ENCODE measurements at places on chromosomes 11 and 22.

DNA sequence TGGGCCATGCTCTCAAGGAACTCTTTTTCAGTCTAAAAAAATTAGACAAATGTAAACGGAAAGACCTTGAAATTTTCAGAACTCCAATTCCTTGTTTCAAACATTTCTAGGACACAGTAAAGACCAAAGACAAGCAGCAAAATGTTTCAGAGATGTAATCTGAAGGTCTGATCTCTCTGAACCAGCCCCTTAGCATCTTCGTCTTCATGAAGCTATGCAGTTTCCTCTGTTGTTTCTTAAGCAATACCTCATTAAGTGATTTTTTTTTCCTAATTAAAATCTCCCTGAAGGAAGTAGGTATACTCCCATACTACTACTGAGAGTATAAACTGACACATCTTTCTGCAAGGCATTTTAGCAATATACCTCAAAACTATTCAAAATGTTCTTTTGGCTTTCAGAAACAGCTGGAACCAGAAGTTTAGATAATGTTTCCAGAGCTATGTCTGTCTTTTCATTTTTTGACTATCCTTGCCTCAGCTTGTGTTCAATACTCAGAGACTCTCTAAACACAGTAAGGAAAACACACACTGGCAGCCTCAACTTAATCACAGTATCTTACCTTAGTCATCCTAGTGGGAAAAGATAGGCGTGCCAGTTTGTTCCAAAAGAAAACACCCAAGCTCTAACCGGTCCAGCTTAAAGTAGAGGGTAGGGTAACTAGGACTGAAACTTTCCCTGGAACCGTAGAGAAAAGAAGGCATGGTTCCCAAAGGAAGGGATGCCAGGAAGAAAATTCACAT is 25.1 kb downstream of the SBF2 start:
- no peak for DNase-seq

DNA sequence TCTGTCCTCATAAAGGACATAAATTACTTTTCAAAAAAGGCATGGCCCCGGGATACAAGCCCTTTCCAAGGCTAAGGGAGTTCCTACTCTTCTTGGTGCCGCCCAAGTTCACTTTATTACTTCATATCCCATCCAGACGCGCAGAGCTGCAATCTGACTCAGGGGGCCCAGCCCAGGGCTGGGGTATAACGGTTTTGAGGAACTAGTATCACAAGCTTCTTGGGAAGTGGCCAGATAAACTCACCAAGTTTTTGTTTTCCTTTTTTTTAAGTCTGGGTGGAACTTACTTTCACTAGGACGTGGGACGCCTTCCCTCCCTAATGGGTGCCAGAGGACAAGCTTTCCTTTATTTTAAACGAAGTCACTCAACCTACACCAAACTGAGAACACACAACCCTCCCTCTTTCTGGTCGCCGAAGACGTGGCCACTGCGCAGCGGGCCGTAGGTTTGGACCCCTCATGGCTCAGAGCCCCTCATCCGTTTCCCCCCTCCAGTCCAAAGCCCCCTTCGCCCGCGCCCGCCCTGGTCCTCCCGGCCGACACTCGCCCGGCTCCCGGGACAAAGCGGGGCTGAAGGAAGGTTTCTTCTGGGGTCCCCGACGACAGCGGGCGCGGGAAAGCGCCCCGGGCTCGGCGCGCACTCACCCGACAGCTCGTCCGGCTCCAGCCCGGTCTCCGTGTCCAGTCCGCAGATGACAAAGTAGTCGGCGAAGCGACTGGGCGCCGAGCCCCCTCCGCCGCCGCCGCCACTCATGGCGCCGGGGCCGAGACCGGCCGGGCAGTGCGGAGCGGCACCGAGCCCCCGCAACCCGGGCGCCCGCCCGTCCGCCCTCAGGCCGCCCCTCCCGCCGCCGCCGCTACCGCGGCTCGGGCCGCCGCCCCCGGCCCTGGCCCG is 587 bp downstream of the DENND5A start:
- DNase-seq, result no peak

GRCh38 chr11:96322775-96323641 is 20.0 kb downstream of the MAML2 start:
- DNase-seq, result no peak

- no peak for DNase-seq
Observed at GRCh38 chr11:61168800-61169199, 7.6 kb upstream of the VPS37C start.

GRCh38 chr11:105937331-105937730 is 84.7 kb downstream of the MSANTD4 start:
- DNase-seq, result no peak

DNA sequence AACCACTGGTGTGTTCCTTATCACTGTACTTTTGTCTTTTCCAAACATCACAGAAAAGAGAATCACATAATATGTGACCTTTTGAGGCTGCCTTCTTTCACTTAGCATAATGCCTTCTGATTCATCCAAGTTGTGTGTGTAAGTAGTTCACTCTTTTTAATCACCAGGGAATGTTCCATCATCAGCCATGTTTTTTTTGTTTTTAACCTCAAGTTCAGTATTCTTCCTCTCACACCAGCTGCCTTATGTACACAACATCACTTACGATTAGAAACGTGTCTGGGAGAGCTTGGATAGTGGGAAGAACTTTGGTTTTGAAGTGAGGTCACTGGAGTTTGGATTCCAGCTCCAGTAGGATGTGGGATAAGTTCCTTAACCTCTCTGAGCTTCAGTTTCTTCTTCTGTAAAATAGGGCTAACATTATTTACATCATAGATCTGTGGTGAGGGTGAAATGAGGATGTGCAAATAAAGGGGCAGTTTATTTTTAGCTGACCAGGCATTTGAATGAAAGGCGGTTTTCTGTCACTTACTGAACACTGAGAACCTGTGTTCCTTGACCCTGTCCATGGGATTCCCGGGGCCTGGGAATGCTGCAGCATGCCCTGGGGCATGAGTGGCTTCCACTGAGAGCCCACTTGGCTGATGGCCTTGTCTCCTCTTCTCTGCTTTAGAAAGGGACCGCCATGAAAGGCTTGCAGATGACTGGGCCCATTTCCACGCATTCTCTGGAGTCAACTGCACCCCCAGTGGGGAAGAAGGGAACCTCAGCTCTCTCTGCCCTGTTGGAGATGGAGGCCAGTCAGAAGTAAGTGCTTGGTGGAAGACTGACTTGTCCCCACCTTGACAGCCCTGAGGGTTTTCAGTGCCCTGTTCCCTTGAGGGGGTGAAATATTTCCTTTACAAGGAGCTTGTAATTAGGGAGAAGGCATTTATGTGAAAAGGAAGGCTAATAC is 92.6 kb downstream of the DEPDC5 start:
- no peak for DNase-seq

DNA sequence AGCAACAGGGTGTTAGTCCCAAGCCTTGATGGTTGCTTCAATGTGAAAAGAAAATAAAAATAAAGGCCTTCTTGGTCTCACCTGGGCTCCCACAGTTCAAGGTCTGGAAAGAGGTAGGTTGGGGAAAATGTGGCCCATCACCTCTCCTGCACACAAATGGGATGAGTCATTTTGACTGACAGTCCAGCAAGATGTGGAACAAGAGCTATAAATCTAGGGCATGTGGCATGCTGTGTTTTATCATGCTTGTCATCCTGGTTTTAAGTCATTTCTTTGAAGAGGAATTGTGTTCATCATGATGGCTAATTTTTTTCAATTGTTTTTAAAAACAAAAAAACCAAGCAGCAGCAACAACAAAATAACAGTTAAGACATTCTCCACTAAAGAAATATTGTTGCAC is 503.7 kb downstream of the NTM start:
- no peak for DNase-seq

DNA sequence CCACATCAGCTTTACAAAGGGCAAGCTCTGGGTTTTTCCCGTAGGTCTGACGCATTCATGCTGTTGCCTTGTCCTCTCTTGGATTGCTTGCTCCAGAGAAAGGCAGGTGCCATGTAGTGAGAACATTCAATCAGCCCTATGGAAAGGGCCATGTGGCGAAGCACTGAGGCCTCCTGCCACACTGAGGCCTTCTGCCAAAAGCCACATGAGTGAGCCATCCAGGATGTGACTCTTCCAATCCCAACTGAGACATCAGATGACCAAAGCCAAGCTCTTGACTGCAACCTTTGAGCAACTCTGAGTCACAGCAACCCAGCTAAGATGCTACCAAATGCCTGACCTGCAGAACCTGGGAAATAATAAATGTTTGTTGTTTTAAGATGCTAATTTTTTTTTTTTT is 9.0 kb upstream of the PANX3 start:
- DNase-seq, result no peak

DNA sequence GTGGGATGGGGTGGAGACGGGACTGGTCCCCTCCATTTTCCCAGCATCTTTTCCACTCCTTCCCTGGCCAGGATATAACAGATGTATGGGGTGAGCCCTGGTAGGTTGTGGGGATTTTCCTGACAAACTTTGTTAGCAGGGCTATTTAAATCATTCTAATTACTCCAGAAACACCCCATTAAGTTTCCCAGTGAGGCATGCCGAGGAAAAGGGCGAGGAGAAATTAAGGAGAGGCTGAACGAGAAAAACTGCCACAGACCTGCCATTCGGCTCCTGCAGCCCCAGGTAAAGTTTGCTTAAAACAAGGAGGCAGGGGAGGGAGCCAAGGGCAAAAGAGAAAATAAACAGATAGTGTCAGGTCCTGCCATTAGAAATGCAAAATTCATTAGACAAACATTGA is 428.2 kb downstream of the BUD13 start:
- no peak for DNase-seq

DNA sequence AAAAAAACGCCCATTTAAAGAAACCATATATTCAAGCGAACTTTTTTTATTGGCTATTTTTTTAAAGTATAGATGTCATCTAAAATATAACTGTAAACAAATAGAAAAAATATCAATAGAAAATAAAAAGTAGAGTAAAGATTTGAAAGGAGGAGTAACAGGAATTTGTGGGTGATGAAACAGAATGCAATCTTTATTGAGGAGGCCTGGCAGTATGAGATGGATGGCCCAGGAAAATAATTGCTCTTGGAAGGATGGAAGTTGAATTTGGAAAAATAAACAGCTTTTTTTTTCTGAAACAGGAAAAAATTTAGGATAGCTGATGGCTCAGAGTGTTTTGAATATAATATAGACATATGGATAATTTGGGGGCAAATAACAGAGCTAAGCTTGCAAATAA is 219.0 kb downstream of the CASP12 start:
- DNase-seq, result no peak

DNA sequence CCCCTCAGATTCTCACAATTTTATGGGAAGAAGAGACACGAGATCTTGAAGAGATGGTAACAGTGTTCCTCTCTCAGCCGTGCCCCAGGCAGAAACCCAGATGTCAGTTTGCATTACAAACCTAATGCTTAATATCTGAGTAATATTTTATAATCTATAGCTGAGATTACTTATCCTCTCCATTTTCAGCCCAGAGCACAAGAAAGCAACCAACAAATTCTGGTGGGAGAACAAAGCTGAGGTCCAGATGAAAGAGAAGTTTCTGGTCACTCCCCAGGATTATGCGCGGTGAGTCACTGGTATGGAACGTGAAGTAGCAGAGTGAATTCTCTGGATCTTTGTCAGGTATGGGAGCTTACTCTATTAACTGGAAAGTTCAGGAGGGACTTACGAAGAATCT is 884 bp downstream of the CENATAC start:
- DNase-seq, result no peak

DNA sequence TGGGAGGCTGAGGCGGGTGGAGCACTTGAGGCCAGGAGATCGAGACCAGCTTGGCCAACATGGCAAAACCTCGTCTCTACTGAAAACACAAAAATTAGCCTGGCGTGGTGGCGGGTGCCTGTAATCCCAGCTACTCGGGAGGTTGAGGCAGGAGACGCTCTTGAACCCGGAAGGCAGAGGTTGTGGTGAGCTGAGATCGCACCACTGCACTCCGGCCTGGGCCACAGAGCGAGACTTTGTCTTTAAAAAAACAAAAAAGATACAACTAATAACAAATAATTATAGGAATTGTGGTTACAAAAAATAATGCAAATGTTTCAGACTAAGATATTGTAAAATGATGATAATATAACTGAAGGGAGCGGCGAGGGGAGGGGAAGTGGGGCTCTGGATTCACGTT is 90.3 kb upstream of the RTL6 start:
- no peak for DNase-seq

DNA sequence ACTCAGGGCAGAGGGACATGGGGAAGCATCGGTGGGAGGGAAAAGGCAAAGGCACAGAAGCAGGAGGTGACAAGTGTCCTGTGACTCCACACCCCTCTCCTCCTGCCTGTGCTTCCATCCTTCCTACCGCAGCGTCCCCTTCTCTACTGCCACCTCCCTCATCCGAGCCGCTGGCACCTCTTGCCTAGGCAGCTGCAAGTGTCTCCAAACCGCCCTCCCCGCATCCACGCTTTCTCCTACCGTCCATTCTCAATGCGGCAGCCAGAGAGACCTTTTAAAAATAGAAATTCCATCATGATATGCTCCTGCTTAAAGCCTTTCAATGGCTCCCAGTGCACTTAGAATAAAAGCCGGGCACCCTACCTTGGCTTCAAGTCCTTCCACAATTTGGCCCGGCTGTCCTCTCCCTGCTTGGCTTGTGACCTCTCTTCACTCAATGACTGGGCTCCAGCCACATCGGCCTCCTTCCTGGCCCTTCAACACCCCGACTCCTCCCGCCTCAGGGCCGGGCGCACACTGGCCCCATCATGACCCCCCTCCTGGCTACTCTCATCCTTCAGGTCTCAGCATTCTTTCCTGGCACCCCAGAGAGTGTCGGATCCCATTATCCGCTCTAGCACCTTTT is 16.5 kb downstream of the LRRC10B start:
- no peak for DNase-seq

- DNase-seq, result no peak
Observed at GRCh38 chr11:68798221-68798813, 43.4 kb downstream of the CPT1A start.

DNA sequence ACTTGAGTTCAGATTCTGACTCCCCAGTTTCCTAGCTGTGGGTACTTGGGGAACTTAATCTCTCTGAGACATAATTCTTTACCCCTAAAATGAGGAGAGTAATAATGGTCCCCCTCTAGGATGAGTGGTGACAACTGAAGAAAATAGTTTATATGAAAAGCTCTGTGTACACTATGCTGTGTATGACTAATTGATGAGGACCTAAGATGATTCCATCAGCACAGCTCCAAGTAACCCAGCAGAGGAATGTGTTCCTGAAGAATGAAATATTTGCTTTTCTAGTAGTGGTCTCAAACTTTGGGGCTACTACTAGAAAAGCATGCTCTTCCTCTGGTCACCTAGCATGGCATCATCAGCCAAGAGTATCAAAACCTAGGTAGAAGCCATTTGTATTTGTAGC is 217.3 kb upstream of the NARS2 start:
- no peak for DNase-seq

DNA sequence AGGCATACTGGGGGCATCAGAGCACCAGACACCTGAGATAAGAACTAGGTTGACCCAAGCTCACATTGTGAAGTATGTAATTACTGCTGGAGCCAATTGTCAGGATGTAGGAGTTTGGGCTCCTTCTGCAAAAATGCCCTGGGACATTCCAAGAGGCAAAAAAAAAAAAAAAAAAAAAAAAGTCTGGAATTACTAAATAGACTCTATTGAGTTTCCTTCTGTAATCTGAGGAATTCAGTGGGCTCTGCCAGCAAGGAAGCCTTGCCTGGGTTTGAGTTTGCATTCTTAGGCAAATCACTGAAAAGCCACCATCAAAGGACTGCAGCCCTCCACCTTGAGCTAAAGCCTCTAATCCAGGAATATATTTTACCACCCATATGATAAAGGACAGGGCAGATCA is 8.0 kb upstream of the CAVIN3 start:
- no peak for DNase-seq

Measured in NCI-H446 (cell line).